ENCODE measurements at places on chromosomes 13 and 19. TPM values are rescaled to one million over a fixed set of nuclear protein-coding genes. Genes with fewer than 3 reads are reported as not detected.

The METTL21C gene
- total RNA-seq: 3.9 TPM

The ZNF730 gene
- total RNA-seq: not detected

- no peaks in the 10 kb centered on the region for H3K27me3 ChIP-seq
- no peak overlapping the region for H3K4me3 ChIP-seq
- DNase-seq: no peak
- H3K4me1 ChIP-seq: no peaks in the 10 kb centered on the region
Measured at GRCh38 chr13:59439776-59440428, 723.8 kb downstream of the DIAPH3 start.

DNA sequence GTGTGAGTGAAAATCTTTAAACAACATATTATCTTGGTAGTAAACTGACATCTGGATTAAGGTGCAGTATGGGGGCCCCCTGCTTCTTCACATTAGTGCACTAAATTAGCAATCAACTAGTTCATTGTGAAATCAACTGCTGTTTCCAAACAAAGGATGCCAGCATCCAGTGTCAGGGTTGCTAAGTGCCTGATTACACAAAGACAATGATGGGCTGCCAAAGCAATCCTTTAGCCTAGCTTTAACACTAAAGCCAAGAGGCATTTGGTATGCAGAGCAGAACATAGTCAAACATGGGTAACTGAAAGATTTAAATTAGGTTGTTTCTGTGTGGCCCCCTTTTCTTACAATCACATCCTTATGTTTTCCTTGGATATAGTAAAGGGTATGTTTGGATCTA, 543.1 kb upstream of the SLITRK5 start:
- no peak overlapping the region for H3K4me3 ChIP-seq
- H3K27me3 ChIP-seq: no peaks in the 10 kb centered on the region
- H3K4me1 ChIP-seq: no peaks in the 10 kb centered on the region
- no peak for DNase-seq
- no peak overlapping the region for H3K27ac ChIP-seq

DNA sequence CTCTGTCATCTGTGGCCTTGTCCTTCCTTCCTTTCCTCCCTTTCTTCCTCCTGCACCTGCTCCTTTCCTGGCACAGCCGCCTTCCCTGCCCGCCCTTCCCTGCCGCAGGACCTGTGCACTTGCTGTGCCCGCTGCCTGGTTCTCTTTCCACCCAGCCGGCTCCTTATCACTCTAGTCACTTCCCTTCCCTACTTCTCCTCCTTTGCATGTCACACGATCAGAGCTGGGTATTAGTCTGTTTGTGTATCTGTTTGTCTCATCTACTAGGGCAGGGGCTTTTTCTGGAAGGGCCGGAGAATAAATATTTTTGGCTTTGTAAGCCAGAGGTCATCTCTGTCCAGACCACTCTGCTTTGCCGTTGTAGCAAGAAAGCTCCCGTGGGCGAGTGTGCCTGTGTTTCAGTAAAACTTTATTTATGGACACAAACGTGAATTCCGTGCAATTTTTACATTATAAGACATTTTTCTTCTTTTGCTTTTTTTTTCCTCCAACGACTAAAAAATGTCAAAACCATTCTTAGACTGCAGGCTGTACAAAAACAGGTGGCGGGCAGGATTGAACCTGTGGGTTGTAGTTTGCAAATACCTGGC, 6.1 kb downstream of the KDM4B start:
- no peak for DNase-seq
- H3K27ac ChIP-seq: peak overlapping the region; percentile 83
- no peaks in the 10 kb centered on the region for H3K27me3 ChIP-seq
- no peaks in the 10 kb centered on the region for H3K36me3 ChIP-seq
- no peak overlapping the region for H3K4me3 ChIP-seq

DNA sequence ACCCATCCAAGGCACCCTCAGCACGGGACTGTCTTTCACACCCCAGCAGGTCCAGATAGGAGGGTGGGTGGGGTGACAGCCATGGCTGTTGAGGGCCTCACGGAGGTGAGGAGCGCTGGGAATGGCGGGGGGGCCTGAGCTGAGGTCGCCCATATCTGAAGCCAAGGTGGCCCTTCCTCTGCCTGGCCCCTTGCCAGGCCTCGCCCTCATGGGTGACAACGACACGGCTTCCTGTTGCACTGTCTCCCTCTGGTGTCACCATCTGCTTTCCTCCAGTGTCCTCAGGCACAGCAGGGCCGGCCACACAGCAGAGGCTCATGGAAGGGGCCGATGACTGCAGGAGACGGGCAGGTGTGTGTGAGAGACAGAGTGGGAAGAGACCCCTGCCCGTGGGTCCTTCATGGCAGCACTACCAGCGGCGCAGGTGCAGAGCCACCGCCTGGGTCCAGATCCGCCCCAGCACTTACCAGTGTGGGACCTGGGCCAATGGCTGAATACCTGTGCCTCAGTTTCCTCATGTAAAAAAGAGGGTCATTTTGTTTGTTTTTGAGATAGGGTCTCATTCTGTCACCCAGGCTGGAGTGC, 8.1 kb upstream of the NKPD1 start:
- no peak overlapping the region for H3K27ac ChIP-seq
- no peak overlapping the region for H3K4me3 ChIP-seq
- no peaks in the 10 kb centered on the region for H3K27me3 ChIP-seq
- H3K36me3 ChIP-seq: no peaks in the 10 kb centered on the region
- H3K4me1 ChIP-seq: no peaks in the 10 kb centered on the region

DNA sequence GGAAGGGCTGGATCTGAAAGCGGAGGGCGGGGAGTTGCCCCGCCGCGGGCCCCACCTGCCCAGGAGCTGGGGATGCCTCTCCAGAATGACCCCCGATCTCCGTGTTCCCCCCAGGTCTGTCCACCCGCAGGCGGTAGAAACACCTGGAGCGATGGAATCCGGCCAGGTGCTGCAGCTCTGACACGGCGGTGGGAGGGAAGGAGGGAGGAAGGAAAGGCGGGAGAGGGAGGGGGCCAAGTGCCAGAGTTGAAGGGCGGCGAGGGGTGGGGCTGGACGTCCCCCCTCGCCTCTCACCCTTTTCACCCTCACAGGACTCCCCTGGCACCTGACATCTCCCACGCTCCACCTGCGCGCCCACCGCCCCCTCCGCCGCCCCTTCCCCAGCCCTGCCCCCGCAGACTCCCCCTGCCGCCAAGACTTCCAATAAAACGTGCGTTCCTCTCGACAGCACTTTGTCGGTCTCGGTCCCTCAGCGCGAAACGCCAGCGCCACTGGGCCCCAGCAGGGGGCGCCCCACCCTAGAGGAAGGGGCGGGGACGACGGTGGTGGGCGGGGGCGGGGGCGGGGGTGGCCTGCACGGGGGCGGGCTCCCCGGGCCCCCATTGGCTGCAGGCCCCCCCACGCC, 337 bp upstream of the FXYD7 start:
- no peak overlapping the region for H3K27ac ChIP-seq
- H3K36me3 ChIP-seq: peaks cover 16% of the 10 kb centered on the region
- H3K27me3 ChIP-seq: no peaks in the 10 kb centered on the region

GRCh38 chr13:109114162-109114561, 484.8 kb downstream of the MYO16 start:
- no peaks in the 10 kb centered on the region for H3K36me3 ChIP-seq
- H3K27ac ChIP-seq: no peak overlapping the region
- H3K27me3 ChIP-seq: peaks cover 4% of the 10 kb centered on the region
- no peaks in the 10 kb centered on the region for H3K4me1 ChIP-seq
- no peak for DNase-seq

GRCh38 chr13:99307247-99307646, at the start of gene GPR183:
Gene GPR183 (minus strand): TSS chr13:99307399. CDS start chr13:99296145, 11,254 bp downstream.
- peak within 1 kb of the TSS; percentile 64 for H3K27ac ChIP-seq
- DNase-seq: no peak
- no peaks in the 10 kb centered on the region for H3K36me3 ChIP-seq
- peak within 1 kb of the TSS; percentile 31 for H3K4me3 ChIP-seq
- peaks cover 14% of the 10 kb centered on the region for H3K4me1 ChIP-seq

The SCN1B gene
- total RNA-seq: 163 TPM

- H3K4me3 ChIP-seq: no peak overlapping the region
- peak; percentile 9 for DNase-seq
- no peaks in the 10 kb centered on the region for H3K4me1 ChIP-seq
- no peak overlapping the region for H3K27ac ChIP-seq
- no peaks in the 10 kb centered on the region for H3K36me3 ChIP-seq
Measured at GRCh38 chr13:72062566-72062965, 195.6 kb upstream of the DACH1 start.

- H3K4me1 ChIP-seq: peaks cover 45% of the 10 kb centered on the region
- H3K36me3 ChIP-seq: no peaks in the 10 kb centered on the region
- no peak overlapping the region for H3K27ac ChIP-seq
- no peaks in the 10 kb centered on the region for H3K27me3 ChIP-seq
- peak; percentile 80 for DNase-seq
Measured at GRCh38 chr19:33395561-33396550, 22.3 kb downstream of the CEBPG start.

DNA sequence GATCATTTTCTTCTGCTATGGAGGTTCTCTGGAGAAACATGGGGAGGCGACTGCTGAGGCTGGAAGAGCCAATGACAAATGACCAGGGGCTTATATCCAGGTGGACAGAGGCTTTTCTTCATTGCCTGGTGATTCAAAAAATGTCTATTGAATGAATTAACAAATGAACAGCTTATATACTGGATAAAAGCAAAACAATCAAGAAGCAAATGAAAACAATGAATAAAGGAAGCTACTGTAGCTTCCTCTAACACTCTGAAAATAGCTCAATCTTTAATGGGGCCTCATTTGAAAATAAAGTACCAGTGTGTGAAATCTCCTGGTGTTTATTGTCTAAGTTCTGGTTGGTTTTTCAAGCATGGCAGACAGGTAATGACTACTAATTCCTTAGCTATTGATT, 167.5 kb upstream of the TMTC4 start:
- no peaks in the 10 kb centered on the region for H3K27me3 ChIP-seq
- H3K4me1 ChIP-seq: no peaks in the 10 kb centered on the region
- no peak overlapping the region for H3K4me3 ChIP-seq
- DNase-seq: no peak

DNA sequence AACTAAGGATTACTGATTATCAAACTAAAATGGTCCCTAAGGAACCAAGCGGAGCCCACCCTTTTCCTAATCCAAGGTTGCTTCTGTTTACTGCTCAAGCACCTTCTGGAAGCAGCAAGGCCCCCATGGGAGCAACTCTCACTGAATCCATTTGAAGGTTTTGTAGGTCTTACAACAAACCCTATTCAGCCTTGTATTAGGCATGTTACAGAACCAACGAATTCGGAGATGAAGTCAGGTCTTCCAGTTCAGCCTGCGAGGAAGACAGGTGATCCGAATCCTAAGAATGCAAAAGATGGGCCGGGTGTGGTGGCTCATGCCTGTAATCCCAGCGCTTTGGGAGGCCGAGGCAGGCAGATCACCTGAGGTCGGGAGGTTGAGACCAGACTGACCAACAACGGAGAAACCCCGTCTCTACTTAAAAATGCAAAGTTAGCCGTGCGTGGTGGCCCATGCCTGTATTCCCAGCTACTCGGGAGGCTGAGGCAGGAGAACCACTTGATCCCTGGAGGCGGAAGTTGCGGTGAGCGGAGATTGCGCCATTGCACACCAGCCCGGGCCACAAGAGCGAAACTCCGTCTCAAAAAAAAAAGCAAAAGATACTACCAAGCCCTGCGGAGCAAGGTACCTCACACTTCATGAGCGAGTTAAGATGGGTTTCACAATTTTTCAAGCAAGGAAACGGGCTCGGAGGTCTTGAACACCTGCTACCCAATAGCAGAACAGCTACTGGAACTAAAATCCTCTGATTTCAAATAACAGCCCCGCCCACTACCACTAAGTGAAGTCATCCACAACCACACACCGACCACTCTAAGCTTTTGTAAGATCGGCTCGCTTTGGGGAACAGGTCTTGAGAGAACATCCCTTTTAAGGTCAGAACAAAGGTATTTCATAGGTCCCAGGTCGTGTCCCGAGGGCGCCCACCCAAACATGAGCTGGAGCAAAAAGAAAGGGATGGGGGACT, 609 bp downstream of the ZAR1L start:
- H3K36me3 ChIP-seq: no peaks in the 10 kb centered on the region
- H3K27me3 ChIP-seq: no peaks in the 10 kb centered on the region
- peak; percentile 34 for DNase-seq
- H3K4me3 ChIP-seq: peak overlapping the region; percentile 73
- peak overlapping the region; percentile 89 for H3K27ac ChIP-seq

DNA sequence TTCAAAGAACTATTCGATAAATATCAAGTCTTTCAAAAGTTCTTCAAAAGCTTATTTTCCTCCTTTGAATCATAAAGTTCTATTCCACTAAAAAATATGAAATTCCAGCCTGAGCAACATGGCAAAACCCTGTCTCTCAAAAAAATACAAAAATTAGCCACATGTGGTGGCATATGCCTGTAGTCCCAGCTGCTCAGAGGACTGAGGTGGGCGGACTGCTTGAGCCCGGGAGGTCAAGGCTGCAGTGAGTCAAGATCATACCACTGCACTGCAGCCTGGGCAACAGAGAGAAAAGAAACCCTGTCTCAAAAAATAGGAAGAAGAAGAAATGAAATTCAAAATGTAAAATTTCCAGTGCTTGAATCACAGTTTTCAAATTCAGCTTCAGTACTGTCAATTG, 24.6 kb downstream of the CAB39L start:
- H3K4me3 ChIP-seq: no peak overlapping the region
- H3K27ac ChIP-seq: no peak overlapping the region
- no peak for DNase-seq
- no peaks in the 10 kb centered on the region for H3K36me3 ChIP-seq
- no peaks in the 10 kb centered on the region for H3K4me1 ChIP-seq
- H3K27me3 ChIP-seq: no peaks in the 10 kb centered on the region
